ENCODE measurements at places on chromosomes 4 and X. TPM values are rescaled to one million over a fixed set of nuclear protein-coding genes. Genes with fewer than 3 reads are reported as not detected.
A peak's percentile ranks its signal among the peaks of the same experiment; 100 is the strongest.

Gene PRSS12
- total RNA-seq = 15.0 TPM

GRCh38 chr4:109998867-109999584, 86.3 kb downstream of the EGF start:
- H3K4me3 ChIP-seq = no peak overlapping the region
- no peak overlapping the region for H3K27ac ChIP-seq
- no peaks in the 10 kb centered on the region for H3K36me3 ChIP-seq
- H3K4me1 ChIP-seq = peaks cover 3% of the 10 kb centered on the region
- DNase-seq = no peak

- H3K27ac ChIP-seq = no peak overlapping the region
- no peaks in the 10 kb centered on the region for H3K27me3 ChIP-seq
- DNase-seq = no peak
- H3K4me1 ChIP-seq = peaks cover 14% of the 10 kb centered on the region
- no peak overlapping the region for H3K4me3 ChIP-seq
These were observed 2.3 kb upstream of the ZCCHC4 start for GRCh38 chr4:25310066-25310802.

Gene STAP1
- not detected for total RNA-seq

DNA sequence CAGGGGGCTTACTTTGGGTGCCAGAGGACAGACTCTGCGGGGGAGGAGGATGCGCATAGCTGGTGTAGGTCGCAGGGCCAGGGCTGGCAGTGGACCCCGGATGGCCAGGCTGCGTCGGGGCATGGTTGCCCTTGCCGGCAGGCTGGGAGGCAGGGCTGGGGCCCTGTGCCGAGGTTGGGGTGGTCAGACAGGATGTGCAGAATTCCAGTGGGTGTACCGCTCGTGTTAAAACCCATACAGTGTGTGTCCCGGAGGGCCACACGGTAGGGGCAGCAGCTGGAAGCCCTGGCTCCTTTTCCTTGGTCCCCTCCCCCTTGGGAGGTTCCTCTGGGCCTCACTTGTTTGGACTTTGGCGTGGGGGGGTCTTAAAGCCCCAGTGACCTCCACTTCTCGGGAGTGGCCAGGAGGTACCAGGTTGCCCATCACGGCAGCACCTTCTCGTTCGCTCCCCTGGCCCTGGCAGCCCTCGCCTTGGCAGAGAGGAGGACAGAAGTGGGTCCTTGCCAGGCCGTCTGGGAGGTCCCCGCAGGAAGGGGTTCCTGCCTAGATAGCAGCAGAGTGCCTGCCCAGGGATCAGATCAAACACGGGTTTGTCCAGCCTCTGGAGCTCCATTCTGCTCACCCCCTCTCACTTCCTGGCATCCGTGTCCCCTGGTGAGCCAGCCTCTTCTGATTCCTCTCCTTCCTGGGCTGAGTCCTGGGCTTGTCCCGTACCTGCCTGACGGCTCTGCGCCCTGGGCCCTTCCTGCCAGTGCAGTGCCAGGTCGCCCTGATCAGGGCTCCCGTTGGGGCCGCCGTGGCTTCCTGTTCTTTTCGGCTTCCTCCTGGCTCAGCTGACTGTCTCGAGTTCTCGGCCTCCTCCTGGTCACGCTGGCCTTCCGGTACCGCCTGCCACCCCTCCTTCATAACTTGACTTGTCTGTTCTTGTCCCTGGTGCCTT, 56.7 kb upstream of the HGFAC start:
- peak overlapping the region; percentile 87 for H3K27ac ChIP-seq
- no peaks in the 10 kb centered on the region for H3K36me3 ChIP-seq
- H3K27me3 ChIP-seq = no peaks in the 10 kb centered on the region
- DNase-seq = no peak
- H3K4me3 ChIP-seq = peak overlapping the region; percentile 6
- H3K4me1 ChIP-seq = peaks cover 43% of the 10 kb centered on the region

DNA sequence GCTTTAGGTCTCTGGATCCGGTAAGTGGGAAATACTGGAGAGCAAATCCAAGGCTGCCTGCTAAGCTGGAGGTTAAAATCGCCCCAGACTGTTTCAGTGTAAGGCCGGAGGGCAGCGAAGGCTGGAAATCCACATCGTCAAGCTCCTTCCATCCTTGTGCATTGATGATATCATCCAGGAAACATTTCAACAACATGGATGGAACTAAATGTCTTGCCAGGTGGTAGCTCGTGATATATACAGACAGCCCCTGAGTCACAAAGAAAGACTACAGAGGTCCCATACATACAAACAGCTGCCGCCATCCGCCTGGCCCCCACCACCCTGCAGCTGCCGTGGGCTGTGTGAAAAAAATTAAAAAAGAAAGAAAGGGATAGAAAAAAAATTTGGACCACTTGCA, 148.9 kb upstream of the RBPJ start:
- H3K36me3 ChIP-seq = no peaks in the 10 kb centered on the region
- no peaks in the 10 kb centered on the region for H3K4me1 ChIP-seq
- H3K4me3 ChIP-seq = no peak overlapping the region
- no peak for DNase-seq
- H3K27me3 ChIP-seq = no peaks in the 10 kb centered on the region
- no peak overlapping the region for H3K27ac ChIP-seq

GRCh38 chrX:77977518-77977917, 8.1 kb upstream of the PGAM4 start:
- H3K4me3 ChIP-seq = no peak overlapping the region
- H3K36me3 ChIP-seq = no peaks in the 10 kb centered on the region
- no peaks in the 10 kb centered on the region for H3K4me1 ChIP-seq
- no peak overlapping the region for H3K27ac ChIP-seq
- H3K27me3 ChIP-seq = no peaks in the 10 kb centered on the region

Gene ASB12
- total RNA-seq = not detected

- no peak for DNase-seq
- H3K36me3 ChIP-seq = no peaks in the 10 kb centered on the region
- peaks cover 13% of the 10 kb centered on the region for H3K4me1 ChIP-seq
- H3K4me3 ChIP-seq = peak overlapping the region; percentile 61
- no peaks in the 10 kb centered on the region for H3K27me3 ChIP-seq
- peak overlapping the region; percentile 88 for H3K27ac ChIP-seq
These were observed 730 bp downstream of the VBP1 start for GRCh38 chrX:155216940-155217440.
